CD4-positive, alpha-beta T cell treated with Interleukin-21 for 1 hour (primary cell): ENCODE measurements at places on chromosomes 4 and X.
A peak's percentile ranks its signal among the peaks of the same experiment; 100 is the strongest.

DNA sequence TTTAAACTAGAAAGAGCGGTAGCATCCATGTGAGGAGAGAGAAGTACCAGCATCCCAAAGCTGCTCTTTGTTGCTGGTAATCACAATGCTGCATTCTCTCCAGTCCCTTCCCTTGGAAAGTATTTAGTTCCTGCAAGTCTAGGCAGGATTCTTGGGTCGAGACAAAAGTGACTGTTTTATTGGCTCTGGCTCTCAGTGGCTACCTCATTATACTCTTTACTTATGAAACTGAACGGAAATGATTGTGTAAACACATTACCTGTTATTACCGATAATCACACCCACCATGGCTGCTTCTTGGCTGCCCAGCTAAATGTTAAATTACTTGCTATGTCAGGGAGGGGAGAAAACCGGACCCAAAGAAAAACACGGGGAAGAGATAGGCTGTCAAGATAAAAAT, 26.2 kb downstream of the ATXN3L start:
- no peak for DNase-seq

DNA sequence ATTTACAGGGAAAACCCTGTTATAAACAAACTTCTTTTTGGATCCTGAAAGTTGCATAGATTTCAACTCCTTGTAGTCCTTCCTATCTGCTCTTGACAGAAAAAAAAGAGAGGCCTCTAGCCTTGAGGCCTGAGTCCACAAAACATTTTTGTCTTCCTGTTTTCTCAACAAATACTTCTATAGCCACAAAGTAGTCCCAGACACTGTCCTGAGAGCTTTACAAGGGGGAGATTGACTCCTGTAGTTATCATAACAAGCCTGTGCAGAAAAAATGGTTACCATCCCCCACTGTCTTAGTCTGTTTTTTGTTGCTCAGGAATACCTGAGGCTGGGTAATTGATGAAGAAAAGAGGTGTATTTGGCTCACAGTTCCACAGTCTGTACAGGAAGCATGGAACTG, 35.2 kb downstream of the PCDH7 start:
- DNase-seq = no peak

DNA sequence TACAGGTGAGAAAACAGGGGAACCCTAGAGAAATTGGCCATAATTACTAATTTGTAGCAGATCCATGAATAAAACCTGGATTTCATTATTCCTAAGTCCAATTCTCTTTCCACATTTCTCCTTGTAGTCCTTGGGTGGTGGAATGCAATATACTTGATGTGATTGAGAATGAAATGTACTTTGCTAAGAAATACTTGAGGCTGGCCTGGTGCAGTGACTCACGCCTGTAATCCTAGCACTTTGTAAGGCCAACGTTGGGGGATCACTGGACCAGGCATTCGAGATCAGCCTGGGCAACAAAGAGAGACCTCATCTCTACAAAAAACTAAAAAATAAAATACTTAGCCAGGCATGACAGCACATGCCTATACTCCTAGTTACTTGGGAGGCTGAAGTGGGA, 15.9 kb downstream of the TMEM184C start:
- DNase-seq = no peak

DNA sequence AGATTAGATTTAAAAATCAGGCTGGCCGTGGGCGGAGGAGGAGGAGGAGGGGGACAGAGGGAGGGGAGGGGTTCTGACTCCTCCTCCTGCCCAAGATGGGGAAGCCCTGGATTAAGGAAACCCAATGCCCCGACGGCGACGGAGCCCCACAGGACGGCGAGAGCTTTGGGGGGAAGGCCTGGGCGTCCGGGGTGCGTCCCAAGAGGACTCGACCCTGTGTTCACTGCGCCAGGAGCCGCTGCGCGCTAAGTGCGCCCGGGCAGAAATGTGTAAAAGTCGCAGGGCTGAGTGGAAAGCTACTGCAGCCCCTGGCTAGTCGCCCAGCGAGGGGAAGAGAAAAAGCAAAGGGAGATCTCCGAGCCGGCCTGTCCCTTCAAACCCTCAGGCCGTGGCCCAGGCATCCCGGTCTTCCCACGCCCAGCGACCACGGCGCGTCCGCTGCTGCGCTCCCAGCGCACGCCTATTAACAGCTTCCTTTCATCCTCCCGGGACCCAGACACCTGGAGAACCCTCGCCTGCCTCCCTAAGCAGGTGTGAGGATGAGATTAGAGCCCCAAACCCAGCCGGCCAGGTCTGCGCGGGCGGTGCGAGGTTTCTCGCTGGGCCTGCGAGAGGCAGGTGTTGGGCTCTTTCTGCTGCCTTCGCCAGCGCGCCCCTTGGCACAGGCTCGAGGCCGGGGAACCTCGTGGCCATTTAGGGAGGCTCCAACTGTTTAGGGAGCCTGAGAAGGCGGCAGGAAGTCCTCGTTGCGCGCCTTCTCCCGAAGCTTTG, 1.4 kb upstream of the RPS6KA3 start:
- DNase-seq = peak; percentile 24

DNA sequence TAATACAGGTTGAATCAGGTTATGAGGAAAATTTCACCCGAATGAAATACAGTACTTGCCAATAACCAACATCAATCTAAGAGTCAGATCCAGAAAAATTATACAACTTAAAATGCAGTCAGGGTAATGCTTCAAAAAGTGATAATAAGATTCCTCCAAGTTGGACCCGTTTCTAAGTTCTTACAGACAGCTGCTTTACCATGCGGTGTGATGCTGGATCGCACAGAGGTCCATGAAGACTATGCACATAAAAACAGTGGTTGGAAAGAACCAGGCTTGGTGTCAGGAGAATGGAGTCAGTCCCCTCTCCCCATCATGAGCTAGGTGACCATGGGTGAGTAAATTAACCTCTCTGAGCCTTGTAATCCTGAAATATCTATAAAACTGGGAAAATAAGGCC, 261.3 kb downstream of the QDPR start:
- DNase-seq = no peak

- DNase-seq = no peak
Measured at GRCh38 chr4:2338754-2339457, 77.0 kb upstream of the MXD4 start.

DNA sequence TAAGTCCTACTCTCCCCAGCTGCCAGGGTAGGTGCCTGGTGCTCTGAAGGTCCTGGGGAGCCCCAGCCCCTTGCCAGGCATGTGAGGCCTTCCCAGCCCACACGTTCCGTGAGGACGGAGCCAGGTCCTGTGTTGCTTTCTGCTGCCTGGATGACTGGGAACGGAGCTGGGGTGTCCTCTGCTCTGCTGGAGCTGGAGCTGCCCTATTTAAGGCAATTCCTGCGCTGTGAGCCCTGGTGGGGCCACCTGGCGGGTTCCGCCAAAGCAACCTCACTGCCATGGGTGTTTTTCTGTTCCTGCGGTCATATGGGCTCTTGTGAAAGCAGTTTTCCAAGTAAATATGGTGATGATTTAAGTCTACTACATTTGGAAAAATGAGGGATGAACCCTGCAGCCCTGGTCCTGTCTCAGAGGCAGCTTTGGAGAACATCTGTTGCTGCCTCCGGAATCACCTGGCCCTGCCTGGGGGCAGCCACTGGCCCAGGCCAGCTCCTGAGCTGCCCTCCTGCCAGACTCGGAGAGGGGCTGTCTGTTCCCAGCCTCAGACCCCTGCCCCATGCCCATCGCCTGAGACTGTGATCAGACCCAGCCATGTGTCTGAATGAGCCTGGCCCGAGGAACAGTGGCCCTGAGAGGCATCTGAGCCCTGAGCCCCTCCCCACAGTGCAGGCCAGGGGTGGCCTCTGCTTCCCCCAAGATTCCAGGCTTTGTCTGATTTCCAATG, 33.2 kb downstream of the FGFRL1 start:
- DNase-seq = no peak

- no peak for DNase-seq
Measured at GRCh38 chrX:40057405-40057804, 40.4 kb downstream of the BCOR start.

DNA sequence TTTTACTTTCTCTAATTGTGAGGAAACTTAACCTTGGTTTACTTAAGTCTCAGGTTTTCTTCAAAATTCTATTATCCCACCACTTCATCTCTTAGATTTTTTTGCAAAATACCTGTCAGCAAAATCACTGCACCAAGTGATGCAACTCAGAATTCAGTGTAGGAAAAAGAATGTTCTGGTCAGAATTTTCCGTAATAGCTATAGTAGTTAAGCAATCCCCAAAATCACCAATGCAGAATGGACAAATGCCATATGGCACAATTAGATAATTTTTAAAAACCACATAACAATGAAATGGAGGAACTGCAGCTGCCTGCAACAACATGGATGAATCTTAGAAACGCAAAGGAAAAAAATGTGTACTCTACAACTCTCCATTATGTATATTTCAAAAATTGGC, 373.1 kb downstream of the NAF1 start:
- DNase-seq = no peak

- DNase-seq = peak; percentile 81
Measured at GRCh38 chr4:38856524-38857337, at the start of gene TLR6. TSS of gene TLR6 (minus strand) at chr4:38856817. CDS start at chr4:38829473, 27,344 bp downstream.

DNA sequence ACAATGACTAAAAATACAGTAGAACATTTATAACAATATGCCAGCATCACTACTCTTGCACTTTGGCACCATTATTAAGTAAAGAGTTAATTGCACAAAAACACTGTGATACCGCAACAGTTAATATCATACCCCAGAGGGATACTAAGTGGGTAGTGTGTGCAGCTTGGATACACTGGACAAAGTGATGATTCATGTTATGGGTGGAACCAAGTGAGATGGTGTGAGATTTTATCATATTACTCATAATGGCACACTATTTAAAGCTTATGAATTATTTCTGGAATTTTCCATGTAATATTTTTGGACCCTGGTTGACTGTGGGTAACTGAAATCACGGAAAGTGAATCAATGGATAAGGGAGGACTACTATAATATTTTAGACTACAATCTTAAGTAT, 265.3 kb downstream of the PCDH18 start:
- no peak for DNase-seq

DNA sequence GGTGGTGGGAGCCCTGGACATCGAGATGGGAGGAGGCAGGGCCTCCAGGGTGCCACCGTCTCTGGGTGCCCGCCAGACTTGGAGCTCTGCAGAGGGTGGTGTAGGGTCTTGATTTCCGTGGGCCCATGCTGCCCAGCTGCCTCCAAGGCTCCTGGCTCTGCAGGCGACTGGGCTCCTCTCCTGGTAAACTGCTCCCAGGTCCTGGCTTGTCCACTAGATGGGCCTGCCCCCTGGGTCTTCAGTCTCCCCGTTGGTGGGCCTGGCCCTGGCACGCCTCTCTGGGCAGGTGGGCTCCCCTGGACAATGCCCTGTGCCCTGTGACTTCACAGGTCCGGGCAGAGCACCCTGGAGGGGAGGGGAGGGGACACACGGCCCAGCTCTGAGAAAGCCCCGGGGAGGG, 7.7 kb downstream of the FGFR3 start:
- no peak for DNase-seq

DNA sequence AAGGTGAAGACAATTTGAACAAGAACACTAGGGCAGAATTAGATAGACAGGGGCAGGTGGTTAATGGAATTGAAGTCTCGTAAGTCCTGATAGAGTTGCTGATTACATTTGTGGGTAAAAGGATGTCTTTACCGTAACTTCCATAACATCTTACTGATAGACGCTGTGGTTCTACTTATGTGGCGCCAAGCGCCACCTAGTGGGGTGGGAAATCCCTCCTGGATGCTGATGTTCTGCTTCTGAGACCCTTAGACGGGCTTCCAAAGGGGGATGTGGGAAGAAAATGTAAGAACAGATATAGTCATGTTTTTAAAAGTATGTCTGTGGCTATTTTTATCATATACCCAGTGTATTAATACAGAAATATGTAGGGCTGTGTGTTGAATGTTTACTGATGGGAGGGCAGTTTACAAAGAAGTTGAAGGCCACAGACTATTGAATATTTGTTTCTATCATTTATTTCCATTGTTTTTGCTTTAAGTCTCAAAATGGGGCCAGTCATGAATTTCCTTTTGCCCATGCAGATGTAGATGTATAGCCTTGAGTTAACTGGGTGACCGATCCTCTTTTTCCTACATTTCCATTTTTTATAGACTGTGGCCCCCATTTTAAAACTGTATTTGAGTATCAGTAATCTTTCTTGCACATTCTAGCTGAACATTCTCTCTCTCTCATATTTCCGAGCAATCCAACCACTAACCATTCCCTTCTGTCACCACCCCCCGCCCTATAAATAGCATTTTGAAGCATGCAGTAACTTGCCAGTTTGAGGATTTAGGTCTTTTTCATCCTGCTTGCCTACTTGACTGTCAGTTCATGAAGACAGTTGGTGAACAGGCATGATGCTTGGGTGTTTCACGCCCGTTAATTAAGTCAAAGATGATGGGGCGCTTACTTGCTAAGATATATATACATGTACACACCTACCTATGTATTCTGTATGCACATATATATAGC, 12.1 kb upstream of the TLR8 start:
- DNase-seq = peak; percentile 34

- no peak for DNase-seq
Measured at GRCh38 chr4:150572704-150573504, 9.0 kb upstream of the MAB21L2 start.

- DNase-seq = no peak
Measured at GRCh38 chrX:86137071-86137470, 11.2 kb upstream of the DACH2 start.

GRCh38 chr4:74608151-74608949, 163.4 kb downstream of the AREG start:
- DNase-seq = no peak

- DNase-seq = no peak
Measured at GRCh38 chr4:55512922-55513571, 33.7 kb downstream of the CLOCK start.

- DNase-seq = no peak
Measured at GRCh38 chrX:8873102-8873501, 71.9 kb upstream of the FAM9A start.

DNA sequence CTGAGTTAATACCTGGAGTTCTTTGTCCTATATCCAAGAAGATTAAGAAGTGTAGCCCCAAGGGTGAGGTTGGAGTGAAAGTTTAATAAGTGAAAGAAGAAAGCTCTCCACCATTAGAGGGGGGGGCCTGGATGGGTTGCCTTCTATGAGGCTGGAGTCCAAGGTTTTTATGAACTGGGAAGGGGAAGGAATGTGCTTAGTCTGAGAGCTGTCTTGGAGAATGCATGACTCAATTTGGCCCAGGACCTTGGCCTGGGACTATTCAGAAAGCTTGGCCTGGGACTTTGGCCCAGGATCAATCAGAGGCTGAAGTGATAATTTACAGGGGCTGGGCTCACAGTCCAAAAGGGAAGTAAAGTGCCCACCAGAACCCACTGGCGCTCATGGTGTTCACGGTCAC, 1049.0 kb upstream of the GRIA3 start:
- no peak for DNase-seq

DNA sequence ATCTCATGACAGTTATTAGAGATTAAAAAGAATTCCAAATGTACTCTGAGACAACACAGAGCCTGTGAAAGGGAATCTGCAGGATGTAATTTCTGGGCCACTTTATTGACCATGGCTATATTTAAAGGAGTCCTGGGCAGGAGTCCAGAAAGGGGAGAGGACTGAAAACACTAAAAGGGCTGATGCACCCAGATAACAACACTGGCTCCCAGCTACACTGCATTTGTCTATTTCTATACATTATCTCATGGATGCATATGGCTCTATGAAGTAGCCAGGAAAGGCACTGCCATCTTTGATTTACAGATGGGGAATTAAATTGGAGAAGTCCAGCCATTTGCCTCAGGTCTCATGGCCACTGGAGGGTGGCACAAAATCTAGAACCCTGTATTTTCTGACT, 56.0 kb downstream of the MED28 start:
- no peak for DNase-seq

GRCh38 chr4:17232566-17233253, 279.2 kb downstream of the QDPR start:
- no peak for DNase-seq

- DNase-seq = no peak
Measured at GRCh38 chrX:1134976-1135375, 77.5 kb downstream of the CRLF2 start.
